GM23248 (cell line): ENCODE measurements at places on chromosomes 13 and 19. TPM values are rescaled to one million over a fixed set of nuclear protein-coding genes. Genes with fewer than 3 reads are reported as not detected.

SMIM24 gene
- polyA plus RNA-seq: not detected in 2 replicates

KLK3 gene
- polyA plus RNA-seq: not detected in 2 replicates

TRPC4 gene
- polyA plus RNA-seq: 6.5 and 6.7 TPM in 2 replicates

MATK gene
- polyA plus RNA-seq: not detected in 2 replicates
